Activated CD8-positive, alpha-beta T cell treated with anti-CD3 and anti-CD28 coated beads, Interleukin-2, amount 10 ng/mL, durations not matched to agents 7 days and 5 days (primary cell): ENCODE measurements at places on chromosomes 7 and 10.

DNA sequence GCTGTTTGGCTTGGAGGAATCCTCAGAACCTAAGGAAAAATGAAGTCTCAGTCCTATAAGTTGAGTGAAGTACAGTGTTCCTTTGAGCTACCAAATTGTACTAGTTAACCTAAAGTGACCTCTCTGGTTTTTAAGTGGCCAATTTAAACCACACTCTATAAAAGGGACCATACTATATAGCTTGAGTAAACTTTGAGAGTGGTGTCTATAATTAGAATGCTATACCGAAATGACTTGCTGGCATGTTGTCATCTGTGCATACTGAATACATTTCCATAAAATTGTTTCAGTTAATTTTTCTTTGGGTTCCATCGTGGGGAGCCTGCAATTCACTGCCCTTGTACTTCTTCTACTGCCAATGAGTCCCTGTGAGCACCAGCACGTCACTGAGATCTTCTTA, 151.1 kb downstream of the DKK1 start:
- no peak for DNase-seq

- DNase-seq: no peak
These were observed at the start of gene PAX2 for GRCh38 chr10:100744987-100745881. Gene PAX2, plus strand, starts transcription at chr10:100745582. Its CDS starts 679 bp downstream, at chr10:100746261.

DNA sequence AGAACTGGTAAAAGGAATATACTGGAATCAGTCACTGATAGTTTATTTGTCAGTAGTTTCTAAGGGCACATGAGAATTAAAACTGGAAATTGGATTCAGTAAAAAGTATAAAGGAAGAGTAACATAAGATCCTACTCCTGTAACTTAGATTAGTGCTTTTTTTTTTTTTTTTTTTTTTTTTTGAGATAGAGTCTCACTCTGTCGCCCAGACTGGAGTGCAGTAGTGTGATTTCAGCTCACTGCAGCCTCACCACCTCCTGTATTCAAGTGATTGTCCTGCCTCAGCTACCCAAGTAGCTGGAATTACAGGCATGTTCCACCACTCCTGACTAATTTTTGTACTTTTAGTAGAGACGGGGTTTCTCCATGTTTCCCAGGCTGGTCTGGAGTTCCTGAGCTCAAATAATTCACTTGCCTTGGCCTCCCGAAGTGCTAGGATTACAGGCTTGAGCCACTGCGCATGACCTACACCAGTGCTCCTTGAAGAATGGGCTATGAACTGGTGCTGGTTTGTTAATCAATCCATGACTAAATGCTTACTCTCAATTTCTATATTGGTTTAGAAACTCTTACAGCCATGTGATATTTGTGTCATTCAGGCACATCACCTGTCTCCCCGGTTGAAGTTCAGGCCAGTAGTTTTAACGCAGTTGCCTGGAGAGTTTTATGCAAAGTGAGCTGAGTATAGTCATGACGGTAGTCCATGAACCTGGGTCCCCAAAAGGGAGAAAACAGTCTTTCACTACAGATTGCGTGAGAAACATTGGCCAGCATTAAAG, 65.0 kb downstream of the ZEB1 start:
- no peak for DNase-seq

GRCh38 chr7:127792528-127793342, 140.7 kb downstream of the SND1 start:
- peak; percentile 58 for DNase-seq

DNA sequence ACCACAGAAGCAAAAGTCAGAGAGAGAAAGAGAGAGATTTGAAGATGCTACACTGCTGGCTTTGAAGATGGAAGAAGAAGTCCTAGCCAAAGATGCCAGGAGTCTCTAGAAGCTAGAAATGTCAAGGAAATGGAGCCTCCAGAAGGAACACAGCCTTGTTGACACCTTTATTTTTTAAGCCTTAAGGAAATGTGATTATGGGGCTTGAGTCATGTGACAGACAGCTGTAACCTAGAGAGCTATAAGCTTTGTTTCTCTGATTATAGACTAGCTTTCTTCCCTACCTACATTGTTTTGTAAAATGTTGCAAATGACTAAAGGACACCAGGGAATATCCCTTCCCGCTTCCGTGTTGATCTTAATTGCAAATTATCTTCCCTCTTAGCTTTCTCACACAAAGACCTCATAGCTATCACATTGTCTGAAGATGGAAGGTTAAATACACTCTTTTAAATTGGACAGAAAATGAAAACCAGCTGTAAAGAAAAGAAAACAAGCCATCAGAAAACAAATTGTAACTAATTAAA, 199.9 kb downstream of the ARHGAP12 start:
- no peak for DNase-seq

- no peak for DNase-seq
These were observed 690.4 kb upstream of the NRP1 start for GRCh38 chr10:34024693-34025425.

- DNase-seq: no peak
These were observed 10.8 kb downstream of the PARD3 start for GRCh38 chr10:34804306-34804705.

DNA sequence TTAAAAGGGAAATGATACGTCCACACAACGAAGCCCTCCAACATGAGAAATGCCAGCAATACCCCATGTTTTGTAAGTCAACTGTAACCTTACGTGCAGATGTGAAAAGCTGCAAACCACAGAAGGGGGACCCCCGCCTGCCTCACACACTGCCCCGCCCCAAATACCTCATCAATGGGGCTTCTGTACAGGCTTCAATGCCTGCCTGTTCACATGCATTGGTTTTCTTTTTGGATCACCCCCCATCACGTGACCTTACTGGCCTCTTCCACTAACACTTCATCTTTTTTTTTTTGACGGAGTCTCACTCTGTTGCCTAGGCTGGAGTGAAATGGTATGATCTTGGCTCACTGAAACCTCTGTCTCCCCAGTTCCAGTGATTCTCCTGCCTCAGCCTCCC, 224.0 kb downstream of the TNS3 start:
- DNase-seq: no peak

DNA sequence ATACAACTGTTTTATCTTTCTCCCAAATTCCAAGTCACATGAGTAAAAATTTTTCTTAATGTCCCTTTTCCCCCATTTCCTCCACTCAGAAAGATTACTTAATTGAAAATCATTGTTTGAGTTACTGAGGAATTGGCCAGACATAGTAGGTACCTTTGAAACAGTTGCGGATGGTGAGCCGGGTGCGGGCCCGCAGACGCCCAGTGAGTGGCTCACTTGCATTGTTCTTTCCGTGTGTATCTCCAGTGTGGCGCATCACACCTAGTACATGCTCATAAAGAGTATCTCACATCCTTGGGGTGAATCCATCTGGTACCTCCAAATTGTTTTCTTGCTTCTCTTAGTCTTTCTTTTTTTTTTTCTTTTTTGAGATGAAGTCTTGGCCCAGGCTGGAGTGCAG, 14.3 kb downstream of the TRRAP start:
- DNase-seq: no peak

GRCh38 chr7:44284881-44285541, 40.4 kb downstream of the CAMK2B start:
- DNase-seq: no peak

GRCh38 chr7:45574669-45575500, 717 bp downstream of the ADCY1 start:
- DNase-seq: no peak

GRCh38 chr10:106513352-106513771, 651.1 kb downstream of the SORCS1 start:
- no peak for DNase-seq

DNA sequence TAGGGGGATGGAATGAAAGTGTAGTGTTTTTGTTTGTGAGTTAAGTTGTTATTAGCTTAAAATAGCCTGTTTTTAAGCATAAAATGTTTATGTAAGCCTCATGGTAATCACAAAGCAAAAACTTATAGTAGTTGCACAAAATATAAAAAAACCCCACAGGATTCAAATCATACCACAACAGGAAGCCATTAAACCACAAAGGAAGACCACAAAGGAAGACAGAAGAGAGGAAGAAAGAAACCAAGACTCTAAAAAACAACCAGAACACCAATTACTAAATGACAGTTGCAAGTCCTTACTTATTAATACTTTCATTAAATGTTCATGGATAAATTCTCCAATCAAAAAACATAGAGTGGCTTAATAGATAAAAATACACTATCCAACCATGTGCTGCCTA, 63.6 kb downstream of the ANKRD7 start:
- peak; percentile 33 for DNase-seq

- no peak for DNase-seq
These were observed 78.7 kb upstream of the MKLN1 start for GRCh38 chr7:131249003-131249402.

DNA sequence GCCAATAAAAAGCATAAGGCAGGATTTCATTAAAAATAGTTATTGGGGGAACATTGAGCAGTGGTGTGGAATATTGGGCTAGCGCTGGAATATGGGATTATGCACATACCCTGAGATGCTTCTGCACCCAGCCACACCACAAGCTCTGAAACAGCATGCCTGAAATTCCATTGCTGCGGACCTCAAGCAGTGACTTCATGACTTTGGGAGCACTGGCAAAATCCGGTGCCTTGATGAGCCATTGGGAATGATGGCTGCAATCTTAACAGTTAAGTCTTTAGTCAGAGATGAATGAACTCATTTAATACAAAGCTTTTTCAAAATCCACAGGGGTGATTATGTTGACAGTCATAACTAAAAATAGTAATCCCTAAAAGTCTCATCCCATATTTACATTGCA, 274.7 kb upstream of the MTPN start:
- DNase-seq: no peak

GRCh38 chr10:33808475-33808874, 474.0 kb upstream of the NRP1 start:
- no peak for DNase-seq

DNA sequence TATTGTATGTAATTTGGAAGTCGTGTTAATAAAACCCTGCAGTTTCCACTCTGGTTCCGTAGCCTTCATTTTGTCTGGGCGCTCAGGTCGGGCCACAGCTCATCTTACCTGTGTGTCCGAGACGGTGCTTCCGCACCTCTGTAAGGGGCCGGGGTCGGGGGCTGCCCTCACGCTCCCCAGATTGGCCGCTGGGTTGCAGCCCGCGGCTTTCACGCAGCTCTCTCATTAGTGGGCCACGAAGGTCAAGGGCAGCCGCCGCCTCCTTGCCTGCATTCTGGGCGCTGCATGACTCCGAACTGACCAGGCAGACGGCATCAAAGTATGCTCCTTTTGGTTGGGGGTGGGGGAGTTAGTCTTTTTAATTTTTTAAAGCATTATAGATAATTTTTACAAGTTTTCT, 30.8 kb downstream of the SHH start:
- no peak for DNase-seq

DNA sequence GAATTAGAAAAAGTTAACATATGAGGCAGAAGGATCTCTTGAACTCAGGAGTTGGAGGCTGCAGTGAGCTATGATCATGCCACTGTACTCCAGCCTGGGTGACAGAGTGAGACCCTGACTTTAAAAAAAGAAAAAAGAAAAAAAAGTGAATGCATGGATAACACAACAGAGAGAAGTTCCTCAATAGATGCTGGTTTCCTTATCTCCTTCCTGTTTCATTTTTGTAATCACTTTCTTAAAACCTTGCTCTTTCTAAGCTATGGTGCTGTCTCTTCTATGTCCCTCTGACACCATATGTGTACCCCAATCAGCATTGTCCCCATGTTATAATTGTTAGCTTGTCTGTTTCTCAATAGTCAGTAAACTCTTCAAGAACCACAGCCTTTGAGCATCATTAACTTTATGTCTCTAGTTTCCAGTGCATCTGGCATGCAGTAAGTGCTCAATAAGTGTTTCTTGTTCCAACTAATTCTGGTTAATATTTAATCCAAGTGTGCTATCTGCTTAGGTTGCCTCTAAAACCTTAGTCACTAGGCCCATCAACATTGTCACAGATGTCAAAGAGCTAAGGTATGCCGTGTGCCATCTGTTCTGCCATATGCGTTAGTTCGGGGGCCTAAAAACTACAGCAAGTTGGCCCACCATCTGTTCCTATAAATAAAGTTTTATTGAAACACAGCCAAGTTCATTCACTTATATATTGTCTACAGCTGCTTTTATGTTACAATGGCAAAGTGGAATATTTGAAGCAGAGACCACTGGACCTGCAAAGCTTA, 36.2 kb downstream of the MPP7 start:
- DNase-seq: no peak

- DNase-seq: no peak
These were observed 3.7 kb upstream of the ANKRD1 start for GRCh38 chr10:90924552-90924951.

GRCh38 chr7:44112231-44112996, 8.3 kb downstream of the AEBP1 start:
- DNase-seq: no peak

GRCh38 chr7:39616138-39616537, 7.2 kb upstream of the RALA start:
- DNase-seq: no peak

DNA sequence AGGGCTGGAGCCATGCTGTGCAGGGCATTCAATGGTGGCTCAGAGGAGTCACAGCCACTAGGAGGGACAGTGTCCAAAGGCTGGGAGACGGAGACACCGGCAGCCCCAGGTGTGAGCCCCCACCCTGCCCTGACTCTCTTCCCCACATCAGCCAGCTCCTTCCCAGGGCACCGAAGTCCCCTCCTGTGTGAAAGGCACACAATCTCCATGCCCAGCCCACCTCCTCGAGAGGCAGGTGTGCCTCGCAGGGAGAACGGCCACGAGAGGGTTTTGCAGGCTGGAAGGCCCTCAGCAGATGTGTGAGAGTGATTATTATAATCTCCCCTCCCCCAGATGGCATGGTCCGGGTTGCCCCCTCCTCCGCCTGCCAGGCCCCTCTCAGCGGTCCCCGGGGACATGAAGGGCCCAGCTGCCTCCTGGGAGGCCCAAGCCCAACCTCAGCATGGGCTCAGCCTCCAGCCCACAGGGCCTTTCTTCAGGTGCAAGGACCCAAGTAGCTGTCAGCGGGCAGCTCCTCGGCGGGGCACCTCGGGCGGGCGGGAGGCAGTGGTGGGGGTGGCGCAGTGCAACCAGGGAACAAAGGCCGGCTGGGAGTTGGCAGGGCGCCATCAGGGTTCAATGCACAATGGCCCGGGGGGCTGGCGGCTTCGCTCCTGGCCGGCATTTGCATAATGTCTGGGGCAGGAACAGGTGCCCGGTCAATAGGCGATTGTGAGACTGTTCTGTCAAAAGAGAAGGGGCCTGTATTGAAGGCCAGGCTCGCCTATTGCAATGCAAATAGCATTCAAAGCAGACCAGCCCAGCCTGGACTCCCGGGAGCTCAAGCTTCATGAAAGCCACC, 155.3 kb upstream of the ZMIZ1 start:
- DNase-seq: no peak

DNA sequence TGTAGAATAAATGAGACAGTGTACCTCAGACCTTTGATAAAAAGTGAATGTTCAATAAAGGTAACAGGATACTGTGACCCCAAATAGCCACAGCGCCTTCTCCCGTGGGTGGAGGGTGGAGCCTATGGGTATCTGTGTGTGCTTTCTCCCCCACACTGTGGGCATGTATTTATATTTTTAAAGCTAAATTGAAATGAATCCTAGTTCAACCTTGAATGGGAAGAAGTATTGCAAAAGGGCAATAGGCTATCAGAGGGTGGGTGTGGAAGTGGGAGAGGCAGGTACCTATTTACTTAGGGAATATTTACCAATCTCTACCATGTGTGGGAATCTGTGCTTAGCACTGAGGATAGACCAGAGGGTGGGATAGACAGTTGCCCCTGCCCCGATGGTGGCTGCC, 68.9 kb downstream of the PFKFB3 start:
- DNase-seq: no peak

GRCh38 chr10:24394461-24395190, 185.7 kb downstream of the KIAA1217 start:
- no peak for DNase-seq
